ENCODE measurements at places on chromosomes 3 and 15. TPM values are rescaled to one million over a fixed set of nuclear protein-coding genes. Genes with fewer than 3 reads are reported as not detected.

LYZL4 gene
- not detected for total RNA-seq

ROBO1 gene
- total RNA-seq, result 40.4 TPM

DNA sequence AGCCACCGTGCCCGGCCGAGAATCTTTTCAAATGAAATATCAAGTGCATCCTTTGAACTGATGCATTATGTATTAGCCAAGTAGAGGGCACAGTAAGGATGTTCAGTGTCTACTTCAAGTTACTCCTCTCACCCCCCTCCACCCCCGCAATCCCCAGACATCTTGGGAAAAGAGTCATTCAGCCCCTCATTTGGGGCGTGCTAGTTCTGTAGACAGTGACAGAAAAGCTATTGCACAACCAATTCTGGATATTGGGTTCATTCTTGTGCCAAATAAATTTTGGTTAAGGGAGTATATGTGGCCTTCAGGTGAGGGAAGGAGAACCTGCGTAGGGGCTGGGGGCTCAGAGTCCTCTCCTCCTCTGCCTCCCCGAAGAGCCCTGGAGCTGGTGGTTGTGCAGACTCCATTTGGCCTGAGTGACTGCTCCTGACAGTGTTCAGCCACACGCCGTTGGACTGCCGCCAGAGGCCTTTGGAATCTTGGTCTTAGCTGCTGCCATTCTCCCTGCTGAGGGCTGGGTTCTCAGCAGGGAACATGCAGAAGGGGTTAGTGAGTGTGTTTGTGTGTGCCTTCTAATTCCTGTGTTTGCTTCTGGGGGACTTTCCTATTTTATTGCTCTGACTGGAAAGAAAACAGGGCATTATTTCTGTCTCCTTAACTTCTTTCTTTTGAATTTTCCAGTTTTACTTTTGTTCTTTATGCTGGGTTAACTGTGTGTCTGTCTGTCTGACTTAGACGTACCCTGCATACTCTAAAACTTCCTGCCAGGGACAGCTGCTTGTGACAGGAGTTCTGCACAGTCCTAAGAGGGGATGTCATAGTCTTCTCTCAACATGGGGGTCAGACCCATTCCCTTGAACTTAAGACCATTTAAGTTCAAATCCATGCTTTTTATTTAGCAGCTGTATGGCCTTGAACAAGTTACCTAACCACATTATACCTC is 21.0 kb downstream of the RARB start:
- DNase-seq, result peak; percentile 11

DNA sequence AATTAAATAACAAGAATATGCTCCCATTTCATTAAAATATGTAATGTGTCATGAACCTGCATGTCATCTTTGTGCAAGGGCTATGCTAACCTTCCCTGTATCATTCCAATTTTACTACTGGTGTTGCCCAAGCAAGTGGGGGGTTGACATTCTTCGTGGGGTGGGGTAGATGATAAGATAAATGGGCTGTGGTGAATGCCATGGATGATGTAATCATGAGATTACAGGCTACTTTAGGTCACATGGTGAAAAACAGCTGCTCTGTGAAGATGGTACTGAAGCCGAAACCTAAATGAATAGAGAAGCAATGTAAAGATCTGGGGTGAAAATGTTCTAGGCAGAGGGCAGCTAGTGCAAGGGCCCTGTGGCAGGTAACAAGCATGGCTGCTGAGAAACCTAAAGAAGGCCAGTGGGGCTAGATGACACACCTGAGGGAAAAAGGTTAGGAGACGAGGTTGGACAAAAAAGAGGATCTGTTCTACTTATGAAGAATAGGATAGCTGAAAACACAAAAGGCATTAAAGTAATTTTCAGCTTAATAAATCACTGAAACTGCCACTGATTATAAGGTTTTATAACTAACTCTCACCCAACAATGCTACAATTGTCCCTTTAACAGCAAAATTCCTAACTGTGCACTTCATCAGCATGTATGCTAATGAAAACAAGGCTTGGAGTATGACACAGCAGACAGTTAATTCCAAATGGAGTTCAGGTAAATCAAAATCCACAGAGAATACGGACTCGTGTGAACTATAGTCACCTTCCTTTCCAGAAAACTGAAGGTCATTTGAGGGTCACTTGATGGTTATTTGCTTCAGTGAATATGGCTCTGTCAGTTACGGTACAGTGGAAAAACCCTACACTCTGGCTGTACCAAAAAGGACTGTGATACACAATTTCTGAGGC is 35.0 kb downstream of the MTMR10 start:
- no peak for DNase-seq
